ENCODE measurements at places on chromosomes 1 and 21.

DNA sequence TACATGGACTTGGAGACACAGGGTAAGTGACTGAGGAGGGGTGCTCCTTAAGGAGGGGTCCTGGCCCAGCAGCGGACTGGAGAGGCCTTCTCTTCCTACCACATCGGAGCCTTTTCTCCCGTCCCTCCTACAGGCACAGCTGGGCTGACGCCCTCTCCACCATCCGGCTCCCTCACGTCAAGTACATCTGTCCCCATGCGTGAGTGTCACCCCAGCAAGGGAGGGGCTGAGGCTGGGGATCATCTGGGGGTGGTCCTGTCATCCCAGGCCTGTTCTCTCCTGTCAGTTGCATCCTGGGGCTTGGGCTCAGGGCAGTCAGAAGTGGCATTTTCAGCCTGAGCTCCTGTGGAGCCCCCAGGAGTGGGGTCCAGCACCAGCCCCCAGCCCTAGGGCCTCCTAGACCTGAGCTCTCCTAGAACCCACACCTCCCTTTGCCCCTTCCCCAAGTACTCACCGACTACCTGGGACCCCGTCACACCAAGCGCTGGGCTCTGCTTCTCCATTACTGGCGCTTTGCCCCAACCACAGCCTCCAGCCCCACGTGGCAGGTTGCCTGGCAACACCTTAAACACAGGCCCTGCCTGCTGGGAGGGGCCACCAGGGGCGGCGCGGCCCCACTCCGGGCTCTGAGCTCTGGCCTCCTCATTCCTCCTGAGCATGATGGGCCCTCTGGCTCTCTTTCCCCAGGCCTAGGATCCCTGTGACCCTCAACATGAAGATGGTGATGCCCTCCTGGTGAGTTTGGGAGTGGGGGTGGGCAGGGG is 2.3 kb downstream of the LYPLA2 start:
- DNase-seq: no peak

- no peak for DNase-seq
Measured at GRCh38 chr1:43069461-43070050, 102.5 kb downstream of the EBNA1BP2 start.

DNA sequence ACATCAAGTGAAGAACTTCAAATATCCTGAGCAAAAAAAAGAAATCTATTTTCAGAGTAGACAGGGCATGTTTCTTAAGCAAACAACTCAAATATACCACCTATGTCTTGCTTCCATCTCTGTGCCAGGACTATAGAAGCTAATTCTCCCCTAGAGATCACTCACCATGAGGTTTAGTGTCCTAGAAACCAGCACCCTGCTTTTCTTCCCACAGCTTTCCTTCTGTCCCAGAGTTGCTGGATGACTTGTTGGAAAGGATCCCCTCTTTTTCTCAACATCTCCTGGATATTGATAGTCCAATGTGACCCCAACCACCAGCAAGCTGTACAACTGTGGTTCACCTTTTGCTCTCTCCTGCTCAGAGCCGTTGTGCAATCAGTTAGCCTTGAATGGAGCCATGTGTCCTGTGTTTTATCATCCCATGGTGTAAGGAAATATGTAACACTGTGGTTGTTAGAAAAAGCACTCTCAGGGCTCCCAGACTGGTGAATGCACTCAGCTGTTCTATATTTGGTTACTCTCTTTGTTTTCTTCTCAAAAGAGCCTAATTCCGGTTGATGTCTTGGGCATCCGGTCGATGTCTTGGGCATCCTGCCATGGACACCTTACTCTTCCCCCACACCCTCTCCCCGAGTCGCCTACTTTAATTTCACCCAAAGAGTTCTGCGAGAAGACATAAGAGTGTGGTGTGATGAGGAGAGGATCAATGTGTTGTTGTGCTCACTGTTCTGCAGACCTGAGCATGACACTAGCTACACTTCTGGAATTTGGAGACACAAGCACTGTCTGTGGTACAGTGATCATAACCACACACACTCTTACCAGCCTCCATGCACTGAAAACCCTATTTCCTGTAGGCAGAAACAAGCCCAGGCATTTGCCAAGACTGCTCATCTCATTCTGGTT is 1.7 kb downstream of the TNFSF4 start:
- no peak for DNase-seq

- no peak for DNase-seq
Measured at GRCh38 chr1:222920169-222920568, 105.3 kb downstream of the DISP1 start.

DNA sequence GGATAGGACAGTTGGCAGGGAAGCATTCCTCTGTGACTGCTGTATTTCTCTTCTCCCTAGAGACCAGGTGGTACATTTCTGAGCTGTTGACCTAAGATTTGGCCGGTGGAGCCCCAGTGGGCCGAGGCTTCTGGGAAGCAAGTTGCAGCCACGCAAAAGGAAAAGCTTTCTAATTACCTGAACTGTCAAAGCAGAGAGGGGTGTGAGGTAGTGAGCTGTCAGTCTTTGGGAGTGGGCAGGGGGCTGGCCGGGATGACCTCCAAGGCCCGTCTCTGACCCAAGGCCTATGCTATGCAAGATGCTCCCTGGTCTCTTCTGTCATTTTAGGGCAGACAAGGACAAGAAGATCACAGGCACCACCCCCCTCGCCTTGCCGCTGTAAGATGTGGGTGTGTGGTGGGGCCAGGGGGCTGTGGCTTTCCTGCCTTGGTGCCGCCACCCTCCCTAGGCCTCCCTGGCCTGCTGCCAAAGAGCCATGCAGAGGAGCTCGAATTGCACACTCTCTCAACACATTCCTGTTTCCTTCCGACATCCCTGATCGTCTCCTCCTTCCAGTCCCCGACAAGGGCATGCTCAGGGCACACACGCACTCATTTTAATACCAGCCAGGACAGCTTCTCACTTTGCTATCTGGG is 7.7 kb downstream of the PADI1 start:
- DNase-seq: no peak

DNA sequence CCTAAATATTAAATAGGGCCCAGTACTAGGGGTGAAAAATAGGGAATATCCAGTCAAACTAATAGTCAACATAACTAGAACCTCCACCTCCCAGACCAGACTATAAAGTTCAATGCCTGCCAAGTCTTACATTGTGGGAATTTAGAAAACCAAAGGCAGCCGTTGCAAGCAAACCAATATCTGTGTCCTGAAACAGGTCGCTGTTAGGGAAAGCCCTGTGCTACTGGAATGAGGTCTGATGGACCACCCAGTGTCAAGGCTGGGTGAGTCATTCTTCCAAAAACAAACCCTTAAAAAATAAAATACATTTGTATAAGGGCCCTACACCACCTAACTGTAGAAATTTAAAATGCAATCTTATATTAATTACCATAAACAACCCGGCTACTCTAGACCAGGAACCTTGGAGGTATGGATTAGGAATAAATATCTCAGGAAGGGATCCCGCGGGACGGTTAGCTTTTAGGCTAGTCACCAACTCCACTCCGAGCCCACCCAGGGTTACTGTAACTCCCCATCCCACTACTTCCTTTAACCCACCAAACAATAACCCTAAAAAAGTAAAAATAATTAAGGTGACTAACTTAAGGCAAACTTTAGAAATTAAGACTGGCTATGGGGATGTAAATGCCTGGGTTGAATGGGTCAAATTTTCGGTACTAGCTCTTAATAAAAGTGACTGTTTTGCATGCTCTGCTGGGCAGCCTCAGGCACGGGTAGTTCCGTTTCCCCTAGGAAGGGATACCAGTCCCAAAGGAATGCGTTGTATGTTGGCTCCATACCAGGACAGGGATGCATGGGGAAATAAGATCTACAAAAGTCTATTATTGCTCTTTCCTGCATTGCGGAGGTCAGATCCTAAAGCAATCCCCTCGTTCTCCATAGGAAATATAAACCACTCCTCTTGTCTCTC is 65.4 kb upstream of the TLR5 start:
- no peak for DNase-seq

DNA sequence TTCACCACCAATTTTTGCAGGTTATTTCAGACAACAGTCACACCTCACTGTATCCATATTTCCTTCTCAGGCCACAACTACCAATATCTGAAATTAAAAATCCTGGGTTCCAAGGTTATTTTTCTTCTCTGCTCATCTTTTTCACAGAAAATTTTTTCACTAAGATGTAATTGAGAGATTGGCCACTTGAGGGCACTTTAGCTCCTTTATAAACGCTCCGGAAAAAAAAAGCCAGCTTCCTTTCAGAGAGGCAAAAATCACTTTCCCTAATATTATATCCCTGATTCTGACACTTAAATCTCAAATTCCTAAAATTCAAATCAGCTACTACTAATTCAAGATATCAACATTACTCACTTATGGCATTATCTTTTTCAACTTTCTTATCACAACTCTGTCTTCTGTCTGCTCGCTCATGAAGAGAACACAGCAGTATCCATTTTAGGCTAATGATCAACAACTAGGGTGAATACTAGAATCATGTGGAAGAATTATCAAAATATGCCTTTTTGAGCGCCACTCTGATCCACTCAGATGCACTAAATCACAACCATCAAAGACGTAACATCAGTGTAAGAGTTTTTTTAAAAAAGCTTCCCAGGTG is 101.4 kb upstream of the RGS1 start:
- no peak for DNase-seq

DNA sequence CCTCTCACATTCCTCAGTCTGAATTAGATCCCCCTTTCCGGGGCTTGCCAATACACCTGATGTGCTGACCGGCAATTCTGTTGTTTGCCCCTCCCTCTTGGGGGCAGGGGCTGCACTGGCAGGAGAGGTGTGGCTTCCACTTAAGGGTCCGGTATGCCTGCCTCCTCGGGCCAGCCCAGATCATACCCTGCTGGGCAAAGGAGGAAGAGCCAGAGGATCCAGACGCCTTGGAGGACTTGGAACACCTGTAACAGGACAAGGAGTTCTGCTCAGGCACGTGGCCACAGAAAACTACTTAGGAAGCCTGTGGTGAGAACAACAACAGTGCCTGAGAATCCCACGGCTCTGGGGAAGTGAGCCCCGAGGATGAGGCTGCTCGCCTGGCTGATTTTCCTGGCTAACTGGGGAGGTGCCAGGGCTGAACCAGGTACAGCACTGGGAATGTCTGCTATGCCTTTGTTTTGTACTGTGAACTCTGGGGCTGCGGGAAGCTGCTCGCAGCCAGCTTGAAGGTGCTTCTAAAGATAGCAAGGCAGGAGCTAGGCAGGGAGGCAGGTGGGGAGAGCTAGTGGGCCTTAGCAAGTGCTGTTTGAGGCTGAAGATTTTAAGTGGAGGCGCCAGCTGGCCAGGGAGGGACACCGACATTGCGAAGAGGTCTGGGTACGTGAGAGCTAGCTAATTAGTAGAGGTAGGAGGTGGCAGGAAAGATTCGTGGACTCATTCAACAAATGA is at the start of gene SMPDL3B:
SMPDL3B (plus strand) TSS at position 183 of the 732 bp plus-strand sequence; CDS start at position 367, 184 bp downstream.
- DNase-seq: no peak

GRCh38 chr1:202998836-202999750 is 8.1 kb upstream of the TMEM183A start:
- no peak for DNase-seq
